Vein endothelial cell (primary cell): ENCODE measurements at places on chromosomes 11 and 22. TPM values are rescaled to one million over a fixed set of nuclear protein-coding genes. Genes with fewer than 3 reads are reported as not detected.

SPA17 gene
- 7.5 and 8.6 TPM in 2 replicates for total RNA-seq

MYO7A gene
- under 0.01 and 0.86 TPM in 2 replicates for total RNA-seq

P4HA3 gene
- total RNA-seq: 26.4 and 43.8 TPM in 2 replicates

C1QTNF4 gene
- total RNA-seq: 0.10 and 0.33 TPM in 2 replicates

THAP12 gene
- total RNA-seq: 40.2 and 51.1 TPM in 2 replicates

CASP12 gene
- total RNA-seq: 4.9 and 5.3 TPM in 2 replicates

LYVE1 gene
- total RNA-seq: 5.9 and 37.7 TPM in 2 replicates

ART1 gene
- not detected in 2 replicates for total RNA-seq

MS4A5 gene
- not detected in 2 replicates for total RNA-seq

SRSF8 gene
- 22.2 and 31.0 TPM in 2 replicates for total RNA-seq

NRGN gene
- total RNA-seq: 2.6 and 4.8 TPM in 2 replicates

OR8B3 gene
- not detected in 2 replicates for total RNA-seq

UQCC3 gene
- 5.9 and 6.1 TPM in 2 replicates for total RNA-seq

THY1 gene
- total RNA-seq: 0.65 and 3.9 TPM in 2 replicates

FAM227A gene
- 2.1 and 2.3 TPM in 2 replicates for total RNA-seq
